ENCODE measurements at places on chromosomes 4 and X.

- peak; percentile 84 for DNase-seq
Observed at GRCh38 chr4:145954924-145955339, 16.3 kb upstream of the ZNF827 start.

GRCh38 chrX:153744210-153745066 lies 19.6 kb upstream of the PLXNB3 start:
- DNase-seq: no peak

DNA sequence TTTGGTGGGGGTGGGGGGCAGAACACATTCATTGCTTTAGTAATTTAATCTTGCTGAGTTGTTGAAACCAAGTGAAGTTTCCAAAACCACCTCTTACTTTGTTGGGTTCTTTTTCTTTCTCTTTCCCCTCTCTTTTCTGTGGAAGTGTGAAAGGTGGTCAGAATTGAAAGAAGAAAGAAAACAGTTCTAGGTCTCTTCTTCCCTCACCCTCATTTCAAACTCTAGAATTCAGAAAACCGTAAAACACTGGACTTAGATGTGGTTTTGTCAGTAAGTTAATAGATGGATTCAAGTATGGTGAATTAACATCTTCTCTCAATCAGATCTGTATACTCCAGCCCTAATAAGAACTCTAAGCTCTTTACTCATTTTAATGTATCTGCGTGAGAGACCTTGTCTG lies 23.7 kb downstream of the PLP1 start:
- DNase-seq: no peak

DNA sequence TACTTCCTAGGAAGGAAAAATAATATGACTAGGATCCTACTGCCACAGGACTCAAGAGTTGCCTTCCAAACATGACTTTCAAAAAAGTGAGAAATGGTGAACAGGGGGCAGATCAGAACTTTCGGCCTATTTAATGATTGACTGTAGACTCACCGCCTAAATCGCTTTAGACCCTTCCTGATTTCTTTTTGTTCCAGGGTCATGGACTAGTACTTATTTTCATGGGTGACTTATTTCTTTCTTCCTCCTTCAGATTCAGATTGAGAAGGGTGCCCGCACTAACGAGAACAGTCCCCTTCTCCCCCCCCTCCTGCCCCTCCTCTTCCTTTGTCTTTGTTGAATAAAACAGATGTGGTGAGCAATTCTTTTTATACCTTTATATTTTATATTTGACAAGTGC lies 48.0 kb upstream of the KLHL8 start:
- DNase-seq: no peak

DNA sequence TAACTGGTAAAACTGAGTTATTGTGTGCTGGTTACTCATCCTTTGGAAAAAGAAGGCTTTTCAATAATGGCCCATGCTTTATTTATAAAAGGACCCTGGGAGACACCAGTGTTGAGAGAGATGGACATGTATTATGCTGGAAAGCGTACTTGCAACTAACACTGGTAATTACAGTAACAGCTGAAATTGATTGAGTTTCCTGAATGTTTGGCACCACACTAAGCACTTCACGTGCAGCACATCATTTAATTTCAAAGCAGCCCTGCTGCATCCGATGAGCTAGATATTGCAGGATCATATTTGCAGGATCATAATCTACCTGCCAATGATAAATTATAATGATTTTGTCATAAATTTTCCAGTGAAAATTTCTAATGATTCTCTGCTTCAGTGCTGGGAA lies 81.5 kb downstream of the QRFPR start:
- no peak for DNase-seq

GRCh38 chrX:137194164-137194563 lies 160.4 kb upstream of the GPR101 start:
- DNase-seq: no peak

DNA sequence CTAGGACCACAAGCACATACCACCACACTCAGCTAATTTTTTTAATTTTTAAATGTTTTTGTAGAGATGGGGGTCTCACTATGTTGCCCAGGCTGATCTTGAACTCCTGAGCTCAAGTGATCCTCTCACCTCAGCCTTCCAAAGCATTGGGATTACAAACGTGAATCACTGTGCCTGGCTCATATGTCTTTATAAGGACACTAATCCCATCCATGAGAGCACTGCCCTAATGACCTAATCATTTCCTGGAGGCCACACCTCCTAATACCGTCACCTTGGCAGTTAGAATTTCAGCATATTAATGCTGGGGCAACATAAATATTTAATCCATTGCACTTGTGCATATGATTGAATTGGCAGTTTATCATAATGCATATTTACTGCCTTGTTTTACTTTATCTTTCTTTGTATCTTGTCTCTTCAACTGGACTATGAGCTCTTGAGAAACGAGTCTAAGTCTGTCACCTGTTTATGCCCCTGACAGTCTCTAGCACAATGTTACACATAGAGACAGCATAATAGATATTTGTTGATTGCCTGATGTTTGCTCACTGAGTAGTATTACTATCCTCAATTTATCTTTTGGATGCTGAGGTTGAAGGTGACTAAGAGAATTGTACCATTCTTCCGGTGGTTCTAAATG lies 172.0 kb downstream of the AASDH start:
- DNase-seq: no peak

- no peak for DNase-seq
Observed at GRCh38 chrX:103440621-103441020, 64.3 kb downstream of the BEX3 start.

- no peak for DNase-seq
Observed at GRCh38 chr4:165331359-165331758, 3.9 kb downstream of the MSMO1 start.
